Endothelial cell (in vitro differentiated cells): ENCODE measurements at places on chromosomes 6 and 20.
A peak's percentile ranks its signal among the peaks of the same experiment; 100 is the strongest.

GRCh38 chr6:129515004-129515403 is 195.0 kb downstream of the ARHGAP18 start:
- no peak for DNase-seq

GRCh38 chr6:35973670-35974222 is 50.7 kb downstream of the SLC26A8 start:
- DNase-seq, result no peak

DNA sequence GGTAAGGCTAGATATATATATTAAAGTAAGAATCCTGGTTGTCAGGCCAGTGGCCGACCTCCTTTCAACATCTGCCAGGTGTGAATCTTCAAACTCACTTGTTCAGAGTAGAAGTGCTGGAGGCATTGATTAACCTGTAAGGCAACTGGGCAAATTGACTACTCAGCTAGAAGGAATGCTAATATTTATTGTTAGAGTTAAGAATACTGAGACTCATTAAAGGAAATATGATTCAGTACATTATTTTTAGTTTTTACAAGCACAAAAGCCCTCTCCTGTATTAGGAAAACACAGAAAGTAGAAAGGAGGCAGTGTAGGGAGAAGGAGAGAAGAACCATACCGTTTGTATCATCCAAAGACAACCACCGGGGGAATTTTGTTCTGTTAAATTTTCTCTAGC is 53.5 kb downstream of the RIPOR2 start:
- DNase-seq, result no peak

GRCh38 chr20:49916146-49917002 is 1.0 kb upstream of the SPATA2 start:
- no peak for DNase-seq

- DNase-seq, result no peak
These were observed 109.1 kb downstream of the TSHZ2 start for GRCh38 chr20:53080969-53081871.

- peak; percentile 66 for DNase-seq
These were observed 39.5 kb downstream of the UNC5CL start for GRCh38 chr6:40999569-40999968.

DNA sequence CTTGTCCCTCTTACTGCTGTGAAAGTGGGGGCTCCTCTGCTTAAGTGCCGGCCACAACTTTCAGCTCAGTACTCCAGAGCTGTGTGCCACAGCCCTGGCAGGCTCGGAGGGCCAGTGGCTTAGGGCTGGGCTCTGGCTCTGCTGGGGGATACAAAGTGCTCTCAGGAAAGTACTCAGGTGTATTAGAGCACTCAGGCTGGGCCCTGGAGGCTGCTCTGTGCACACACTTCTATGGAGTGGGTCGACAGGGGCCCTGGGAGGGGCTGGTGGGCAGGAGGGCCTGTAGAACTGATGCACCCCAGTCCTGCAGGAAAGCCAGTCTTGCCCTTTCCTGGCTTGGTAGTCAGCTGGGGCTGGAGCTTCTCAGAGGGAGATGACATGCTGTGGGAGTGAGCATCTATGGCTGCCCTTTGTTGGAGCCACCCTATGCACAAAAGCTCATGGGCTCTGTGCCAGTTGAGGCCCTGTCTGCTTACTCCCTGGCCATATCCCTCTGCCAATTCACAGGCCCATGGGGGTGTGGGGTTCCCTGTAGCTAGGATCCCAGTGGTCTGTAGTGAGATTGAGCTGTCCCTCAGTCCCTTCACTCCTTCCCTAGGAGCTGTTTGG is 22.0 kb downstream of the CENPW start:
- DNase-seq, result no peak

- DNase-seq, result no peak
These were observed 11.4 kb downstream of the GSTA5 start for GRCh38 chr6:52829046-52829817.

DNA sequence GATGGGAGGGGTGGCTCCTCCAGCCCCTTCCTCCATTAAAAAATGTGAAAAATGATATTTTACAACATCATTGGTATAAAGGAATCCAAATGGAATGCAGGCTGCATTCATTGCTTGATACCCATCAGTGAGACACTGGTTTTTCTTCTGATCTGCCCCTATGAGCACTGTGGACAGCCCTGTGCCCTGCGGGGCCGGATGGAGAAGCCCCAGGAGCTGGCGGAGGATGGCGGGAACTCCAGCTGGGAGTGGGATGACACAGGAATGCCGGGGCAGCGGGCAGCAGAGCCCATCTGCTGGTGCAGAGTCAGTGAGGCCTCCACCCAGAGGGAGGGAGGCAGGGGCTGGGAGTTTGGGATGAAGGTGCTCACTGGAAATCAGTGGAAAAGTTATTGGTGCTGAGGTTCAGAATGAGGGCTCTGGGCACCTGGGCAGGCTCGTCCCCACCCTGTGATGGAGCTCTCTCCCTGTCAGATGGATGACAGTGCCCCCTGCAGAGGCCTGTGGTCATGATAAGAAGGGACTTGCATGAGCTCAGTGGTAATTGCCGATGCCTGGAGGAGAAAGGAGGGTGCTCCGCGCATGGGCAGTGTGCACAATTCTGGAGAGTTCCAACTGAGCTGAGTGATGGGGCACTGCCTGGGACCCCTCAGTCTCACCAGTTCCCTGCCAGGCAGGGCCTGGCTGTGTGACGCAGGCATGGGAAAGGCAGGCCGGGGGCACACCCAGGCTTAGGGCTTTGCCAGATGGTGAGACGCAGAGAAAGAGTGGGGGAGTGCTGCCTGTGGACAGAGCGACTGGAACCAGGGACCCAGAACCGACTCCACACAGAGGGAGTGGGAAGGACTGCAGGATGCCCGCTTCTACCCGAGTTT is 23.2 kb downstream of the CTCFL start:
- no peak for DNase-seq

DNA sequence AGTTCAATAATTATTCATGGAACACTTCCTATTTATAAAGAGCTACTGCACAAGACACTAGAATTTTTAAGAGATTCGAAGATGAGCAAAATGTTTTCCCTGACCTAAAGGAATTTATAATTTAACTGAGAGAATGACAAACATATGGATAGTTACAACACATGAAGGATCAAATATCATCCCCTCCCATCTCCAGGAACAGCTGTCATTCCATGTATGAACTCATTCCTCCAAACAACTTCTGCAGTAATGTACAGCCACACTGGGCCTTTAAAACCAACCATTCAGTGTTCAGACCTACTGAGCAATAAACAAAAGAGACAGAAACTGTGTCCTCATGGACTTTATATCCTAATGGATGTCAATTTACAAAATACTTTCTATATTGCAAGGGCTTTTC is 87.8 kb downstream of the KIF16B start:
- DNase-seq, result no peak

GRCh38 chr6:3861424-3861823 is 12.3 kb downstream of the FAM50B start:
- DNase-seq, result no peak

DNA sequence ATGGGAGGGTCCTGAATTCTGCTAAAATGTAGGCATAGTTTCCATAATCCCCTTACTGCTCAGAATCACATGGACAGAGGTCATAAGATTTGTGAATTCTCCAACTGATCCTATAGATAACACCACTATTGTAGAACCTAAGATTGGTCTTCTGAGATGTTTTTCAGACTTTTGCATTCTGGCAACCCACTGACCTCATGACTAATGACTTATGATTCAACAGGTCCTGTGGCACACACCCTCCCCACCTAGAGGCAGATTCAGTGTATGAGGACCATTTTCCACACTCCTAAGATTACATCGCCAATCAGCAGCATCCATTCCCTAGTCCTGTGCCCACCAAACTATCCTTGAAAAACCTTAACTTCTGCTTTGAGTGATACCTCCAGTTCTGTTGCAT is 207.2 kb downstream of the BTBD9 start:
- DNase-seq, result no peak

- DNase-seq, result peak; percentile 29
These were observed 10.2 kb downstream of the SYNDIG1 start for GRCh38 chr20:24479595-24479994.

DNA sequence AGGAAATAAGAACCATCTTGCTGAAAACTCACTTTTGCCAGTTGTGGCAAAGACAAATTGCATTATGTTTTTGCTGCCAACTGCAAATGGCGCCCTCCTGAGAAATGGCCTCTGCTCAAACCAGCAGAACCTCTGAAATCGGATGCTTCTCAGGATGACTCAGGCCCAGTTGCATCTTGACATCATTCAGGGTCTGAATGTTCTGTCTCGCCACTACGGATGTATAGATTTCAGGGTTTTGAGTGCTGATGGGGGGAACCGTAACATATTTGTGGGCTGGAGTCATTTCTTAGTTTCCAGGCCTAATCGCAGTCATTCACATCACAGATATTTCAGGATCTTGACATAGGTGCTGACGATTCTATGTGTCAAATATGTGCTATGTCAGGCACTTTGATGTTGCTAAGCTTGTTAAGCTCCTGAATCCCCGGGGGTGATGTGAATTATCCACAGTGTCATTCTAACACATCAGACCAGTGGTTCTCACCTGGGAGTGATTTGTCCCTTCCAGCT is 207.1 kb downstream of the NFATC2 start:
- DNase-seq, result no peak

DNA sequence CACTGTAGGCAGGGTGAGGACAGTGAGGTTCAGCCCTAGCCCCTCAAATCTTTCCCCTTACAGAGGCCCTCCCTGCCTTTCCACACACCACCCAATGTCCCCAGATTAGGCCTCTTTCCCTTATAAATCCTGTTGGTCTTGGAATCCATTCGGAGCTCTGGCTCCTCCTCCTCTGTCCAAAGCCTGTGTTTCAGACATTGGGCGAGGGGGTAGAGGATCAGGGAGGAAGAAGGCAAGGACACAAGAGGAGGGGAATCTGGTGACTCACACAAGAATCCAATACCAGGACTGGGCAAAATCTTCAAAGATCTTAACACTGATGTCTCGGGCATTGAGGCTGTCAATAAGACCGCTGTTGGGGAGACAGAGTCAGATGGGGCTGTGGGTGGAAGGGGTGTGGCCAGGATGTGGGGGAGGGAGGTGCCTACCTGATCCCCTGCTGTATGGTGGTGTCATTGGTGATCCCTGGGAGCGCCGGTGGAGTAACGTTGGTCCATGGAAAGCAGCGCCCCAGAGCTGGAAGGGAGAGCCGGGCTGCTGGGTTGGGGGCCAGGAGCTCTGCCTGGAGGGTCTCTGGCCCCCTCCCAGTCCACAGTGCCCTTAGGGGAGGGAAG is 7.6 kb downstream of the SLC44A4 start:
- no peak for DNase-seq

GRCh38 chr20:7189231-7189630 is 421.7 kb downstream of the BMP2 start:
- DNase-seq, result no peak

DNA sequence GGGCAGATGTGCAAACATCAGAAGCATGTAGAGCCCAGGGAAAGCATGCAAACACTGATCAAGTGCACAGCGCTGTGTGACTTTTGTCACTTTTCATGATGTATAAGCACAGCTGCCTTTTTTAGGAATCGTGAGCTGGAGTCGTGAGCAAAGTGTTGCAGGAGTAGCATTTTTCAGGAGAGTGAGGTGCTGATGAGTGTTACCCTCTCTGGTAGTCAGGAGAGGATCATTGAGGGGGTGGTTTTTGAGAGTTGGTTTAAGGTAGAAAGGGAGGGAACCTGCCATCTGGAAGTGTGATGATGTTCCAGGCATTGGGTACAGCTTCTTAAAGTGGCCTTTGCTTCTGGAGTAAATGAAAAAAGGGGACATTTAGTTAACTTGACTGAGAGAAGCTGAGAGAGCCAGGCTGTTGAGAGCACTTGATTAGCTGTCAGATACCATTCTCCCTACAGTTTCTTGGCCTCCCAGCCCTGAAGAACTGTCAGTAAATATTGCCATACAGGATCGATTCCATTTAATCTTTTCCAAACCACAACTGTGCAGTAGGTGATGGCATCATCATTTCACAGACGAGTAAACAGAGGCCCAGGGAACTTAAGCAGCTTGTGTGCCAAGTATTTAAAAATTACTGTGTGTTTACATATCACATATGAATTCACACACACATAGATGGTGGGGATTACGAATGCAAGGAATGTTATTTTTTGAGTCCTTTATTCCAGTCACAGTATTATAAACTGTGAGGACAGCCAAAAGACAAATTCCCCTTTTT is 28.9 kb downstream of the TPD52L1 start:
- DNase-seq, result no peak

- no peak for DNase-seq
These were observed 117.9 kb downstream of the SIM1 start for GRCh38 chr6:100346828-100347227.
